ENCODE measurements at places on chromosomes 11 and 22.

GRCh38 chr22:37604875-37605274 is 3.8 kb upstream of the GGA1 start:
- no peak for DNase-seq

DNA sequence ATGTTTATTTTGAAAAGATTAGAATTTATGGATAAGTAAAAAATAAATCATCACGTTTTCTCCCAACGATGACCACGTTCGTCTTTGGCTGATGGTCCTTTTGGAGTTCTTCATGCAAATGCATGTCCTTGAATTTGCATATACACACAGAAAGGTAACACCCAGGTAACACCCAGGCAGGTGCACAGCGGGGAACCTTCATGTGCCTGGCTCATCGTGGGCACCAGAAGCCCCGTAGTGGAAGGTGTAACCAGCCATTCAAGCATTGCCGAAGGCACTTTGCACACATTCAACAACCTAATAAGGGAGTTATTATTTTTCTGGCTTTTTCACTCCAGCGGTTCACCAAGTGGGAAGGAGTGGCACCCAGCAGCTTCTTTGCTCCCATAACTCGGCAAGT is 404.6 kb downstream of the TBC1D22A start:
- DNase-seq = no peak

GRCh38 chr11:73325036-73325981 is 17.2 kb downstream of the ARHGEF17 start:
- no peak for DNase-seq

DNA sequence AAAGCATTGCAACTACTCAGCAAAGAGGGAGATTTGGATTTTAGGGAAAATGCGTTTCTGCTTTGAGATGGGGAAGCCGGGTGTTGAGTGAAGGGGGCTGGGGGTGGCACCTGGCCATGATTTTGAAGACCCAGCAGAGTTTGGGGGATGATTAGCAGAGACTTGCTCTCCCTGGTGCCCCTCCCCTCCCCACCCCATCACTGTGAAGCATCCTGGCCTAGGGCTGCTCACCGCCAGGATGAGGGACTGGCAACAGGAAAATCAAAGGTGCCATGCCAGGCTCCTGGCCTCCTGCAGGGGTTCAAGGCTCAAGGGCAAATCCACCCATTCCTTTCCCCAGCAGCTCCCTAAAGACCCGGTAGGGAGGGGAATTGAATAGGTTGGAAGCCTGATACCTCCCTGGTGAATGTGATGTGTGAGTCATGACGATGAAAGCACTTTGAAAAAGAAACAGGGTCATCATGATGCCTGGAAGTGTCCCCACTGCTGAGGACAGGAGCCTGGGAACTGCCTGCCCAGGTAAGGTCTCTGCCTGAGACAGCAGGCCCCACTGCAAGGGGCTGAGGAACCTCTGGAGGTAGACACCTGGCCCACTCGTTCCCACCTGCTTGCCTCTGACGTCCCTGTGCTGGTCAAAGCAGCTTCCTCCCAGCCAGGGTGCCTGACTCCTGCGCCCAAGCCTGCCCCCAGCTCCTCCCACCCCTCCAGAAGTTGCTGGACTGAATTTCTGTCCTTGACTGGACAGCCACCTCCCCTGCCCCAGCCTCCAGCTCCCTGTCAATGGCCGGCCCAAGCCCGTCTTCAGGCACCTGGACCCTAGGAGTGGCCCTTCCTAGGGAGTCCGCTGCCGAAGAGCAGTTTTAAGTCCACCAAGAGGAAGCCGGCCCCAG is 1.7 kb downstream of the CHST1 start:
- DNase-seq = no peak

DNA sequence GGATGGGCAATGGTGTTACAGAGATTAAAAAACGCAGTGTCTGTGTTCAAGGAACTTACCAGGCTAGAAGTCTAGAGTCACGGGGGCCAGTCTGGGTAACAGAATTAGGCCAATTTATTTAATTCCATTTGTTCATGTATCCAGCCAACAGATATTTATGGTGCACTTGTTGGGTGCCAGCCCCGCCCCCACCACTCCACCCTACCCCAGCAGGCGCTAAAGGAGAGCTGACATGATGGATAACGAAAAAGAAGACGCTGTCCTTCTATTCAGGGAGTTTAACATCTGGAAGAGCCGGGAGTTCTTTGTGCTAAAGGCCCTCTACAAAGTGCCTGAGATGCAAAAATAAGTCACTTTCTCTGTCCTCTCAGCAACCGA is 1.1 kb upstream of the BMAL1 start:
- DNase-seq = no peak

- DNase-seq = no peak
Observed at GRCh38 chr22:21947040-21948014, 5.3 kb downstream of the PPM1F start.

- DNase-seq = no peak
Observed at GRCh38 chr11:89381094-89381493, 110.1 kb downstream of the NOX4 start.
